ENCODE measurements at places on chromosomes 5 and 9. TPM values are rescaled to one million over a fixed set of nuclear protein-coding genes. Genes with fewer than 3 reads are reported as not detected.

GRCh38 chr5:150253416-150254208 lies 36.0 kb downstream of the CAMK2A start:
- no peak for DNase-seq

DNA sequence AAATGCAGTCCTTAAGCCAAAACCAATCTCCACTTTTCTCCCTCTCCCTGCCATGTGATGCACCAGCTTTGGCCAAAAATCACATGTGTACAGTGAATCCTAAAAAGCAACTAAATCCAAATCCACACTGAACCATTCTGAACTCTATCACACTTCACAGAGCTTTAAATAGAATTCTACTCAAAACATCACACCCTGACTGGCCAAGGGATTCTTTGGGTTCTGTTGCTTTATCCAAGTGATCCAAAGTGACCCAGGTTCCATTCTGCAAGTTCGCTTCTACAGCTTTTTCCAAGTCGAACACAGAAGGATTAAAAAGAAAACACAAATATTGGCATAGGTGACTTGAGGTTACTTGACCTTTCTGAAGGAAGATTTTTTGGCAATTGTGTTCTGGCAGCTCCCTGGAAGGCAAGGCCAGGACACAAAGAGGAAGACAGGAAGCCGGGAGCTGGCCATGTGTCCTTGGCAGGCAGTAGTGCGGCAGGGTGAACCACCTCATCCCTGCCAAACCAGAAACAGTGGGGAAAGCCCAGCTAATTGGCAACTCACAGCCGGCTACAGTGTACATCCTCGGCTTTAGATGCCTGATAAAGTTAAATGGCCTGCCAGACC lies 115.0 kb downstream of the NFIB start:
- DNase-seq: no peak

GRCh38 chr5:5154733-5155132 lies 14.6 kb downstream of the ADAMTS16 start:
- DNase-seq: no peak

Gene SLC6A7
- total RNA-seq: not detected
